Mesothelial cell of epicardium (in vitro differentiated cells): ENCODE measurements at places on chromosomes 11 and 22.

DNA sequence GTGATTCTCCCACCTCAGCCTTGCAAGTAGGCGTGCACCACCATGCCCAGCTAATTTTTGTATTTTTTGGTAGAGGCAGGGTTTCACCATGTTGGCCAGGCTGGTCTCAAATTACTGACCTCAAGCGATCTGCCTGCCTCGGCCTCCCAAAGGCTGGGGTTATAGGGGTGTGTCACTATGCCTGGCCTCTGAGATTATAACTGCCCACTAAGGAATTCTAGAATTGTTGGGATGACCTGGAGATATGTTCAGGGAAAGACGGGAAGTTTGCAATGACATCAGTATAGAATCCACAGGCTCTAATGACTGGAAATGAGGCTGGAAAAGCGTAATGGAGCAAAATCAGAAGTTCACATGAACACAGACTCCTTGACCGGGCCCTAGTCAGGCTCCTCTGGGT, 62.2 kb downstream of the CLMP start:
- no peak for DNase-seq

DNA sequence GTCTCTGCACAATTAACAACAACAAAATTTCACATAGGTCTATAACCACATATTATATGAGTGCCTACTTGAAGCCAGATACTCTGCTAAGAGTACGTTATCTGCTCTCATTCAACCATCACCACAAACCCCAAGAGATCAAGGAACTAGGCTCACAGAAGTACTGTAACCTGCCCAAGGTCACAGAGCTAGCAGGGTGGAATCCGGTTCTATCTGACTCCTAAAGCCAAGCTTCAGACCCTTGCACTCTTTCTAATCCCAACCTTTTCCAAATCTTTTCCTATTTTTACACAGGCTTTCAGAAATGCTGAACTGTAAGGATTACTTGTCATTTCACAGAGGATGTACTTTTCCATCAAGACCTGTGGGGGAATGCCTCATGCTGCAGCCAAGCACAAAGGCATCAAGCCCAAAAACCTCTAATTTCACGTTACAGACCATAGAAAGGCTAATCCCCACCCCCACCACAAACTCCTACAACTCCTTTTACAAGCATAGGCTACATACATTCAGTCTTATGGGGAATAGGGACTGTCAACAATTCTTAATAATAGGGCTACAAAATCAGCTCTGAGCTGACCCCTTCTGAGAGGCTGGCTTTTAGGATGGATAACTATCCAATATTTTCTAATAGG, 927 bp downstream of the PRCP start:
- no peak for DNase-seq

DNA sequence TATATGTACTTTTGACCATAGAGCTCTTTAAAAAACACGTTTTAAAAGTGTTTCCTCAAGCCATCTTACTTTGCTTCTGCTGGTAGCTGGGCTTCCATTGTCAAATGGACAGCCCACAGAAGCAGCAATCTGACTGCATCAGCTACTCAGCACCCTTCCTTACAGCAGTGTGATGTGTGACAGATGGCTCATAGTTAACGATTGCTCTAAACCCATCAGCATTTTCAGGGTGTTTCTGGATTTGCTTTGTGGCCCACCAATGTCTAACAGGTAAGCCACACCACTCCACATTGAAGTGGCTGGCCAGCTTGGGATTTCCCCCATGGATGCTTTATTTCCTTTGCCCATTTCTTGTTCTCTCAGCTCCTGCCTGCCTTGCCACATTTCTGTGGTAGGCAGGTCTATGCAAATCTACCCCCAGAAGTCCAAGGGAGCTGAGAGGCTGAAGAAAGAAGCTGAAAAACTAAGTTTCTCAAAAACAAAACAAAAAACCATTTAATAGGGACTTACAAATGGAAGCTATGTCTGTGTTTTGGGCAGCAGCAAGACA, 7.3 kb upstream of the FAR1 start:
- no peak for DNase-seq

GRCh38 chr11:84588131-84588829, 1038.9 kb downstream of the DLG2 start:
- DNase-seq = no peak

- DNase-seq = no peak
These were observed 11.5 kb upstream of the PEX26 start for GRCh38 chr22:18066181-18066859.

DNA sequence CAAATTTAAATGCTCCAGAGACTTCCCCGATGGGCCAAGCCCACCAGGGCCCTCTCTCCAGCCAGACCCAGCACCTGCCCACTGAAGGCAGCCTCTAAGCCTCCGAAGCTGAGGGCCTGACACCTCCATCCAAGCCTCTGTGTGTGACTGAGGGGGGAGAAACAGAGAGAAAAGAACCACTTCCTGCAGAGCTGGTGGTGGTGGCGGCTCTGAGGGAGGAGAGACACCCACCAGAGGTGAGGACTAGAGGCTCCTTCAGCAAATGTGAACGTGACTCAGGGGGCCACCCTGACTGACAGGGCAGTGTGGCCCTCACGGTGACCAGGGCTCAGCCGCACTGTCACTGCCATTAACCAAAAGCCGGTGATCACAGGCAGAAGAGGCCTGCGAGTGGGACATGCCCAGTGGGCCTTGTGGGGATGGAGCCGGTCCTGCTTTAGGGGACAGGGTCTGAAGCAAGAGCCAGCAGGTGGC, 31.0 kb upstream of the CD5 start:
- DNase-seq = no peak

- no peak for DNase-seq
These were observed 33.5 kb upstream of the RASL10A start for GRCh38 chr22:29348956-29349355.

- no peak for DNase-seq
These were observed 9.8 kb upstream of the XKR3 start for GRCh38 chr22:16834971-16835370.

GRCh38 chr11:60377401-60378136, 763 bp upstream of the MS4A7 start:
- no peak for DNase-seq

DNA sequence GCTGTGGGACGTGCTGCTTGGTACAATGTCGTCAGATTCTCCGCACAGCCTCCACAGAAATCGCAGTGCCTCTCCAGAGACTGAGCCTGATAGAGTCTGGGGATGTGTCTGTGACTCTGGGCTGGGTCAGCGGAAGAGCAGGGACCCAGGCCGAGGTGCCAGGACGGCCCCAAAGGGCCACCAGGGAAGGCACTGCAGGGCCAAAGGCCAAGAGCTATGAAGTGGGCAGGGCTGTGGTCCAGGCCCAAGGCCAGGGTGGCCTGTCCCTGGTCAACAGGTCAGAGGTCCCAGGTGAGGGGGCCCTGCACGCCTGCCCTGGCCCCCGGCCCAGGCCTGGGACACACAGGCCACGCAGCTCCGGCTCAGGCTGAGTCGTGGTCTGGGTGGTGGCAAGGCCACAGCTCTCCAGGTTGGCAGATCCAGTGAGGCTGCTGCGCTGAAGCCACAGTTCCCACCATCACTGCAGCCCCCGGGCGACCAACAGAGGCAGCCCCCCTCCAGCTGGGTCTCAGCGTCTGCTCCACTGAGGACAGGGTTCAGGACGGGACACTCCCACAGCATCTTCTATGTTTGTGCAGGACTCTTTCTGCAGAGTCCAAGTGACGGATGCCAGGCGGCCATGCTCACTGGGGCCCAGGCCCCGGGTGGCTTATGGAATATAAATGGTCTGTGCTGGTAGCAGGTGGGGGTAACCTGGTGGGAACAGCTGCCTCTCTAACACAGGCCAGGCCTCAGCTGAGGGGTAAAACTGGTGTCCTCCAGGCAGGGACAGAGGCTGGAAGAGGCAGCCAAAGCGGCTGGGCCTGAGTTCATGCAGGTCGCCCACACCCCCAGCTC, 4.8 kb upstream of the PIM3 start:
- DNase-seq = no peak

DNA sequence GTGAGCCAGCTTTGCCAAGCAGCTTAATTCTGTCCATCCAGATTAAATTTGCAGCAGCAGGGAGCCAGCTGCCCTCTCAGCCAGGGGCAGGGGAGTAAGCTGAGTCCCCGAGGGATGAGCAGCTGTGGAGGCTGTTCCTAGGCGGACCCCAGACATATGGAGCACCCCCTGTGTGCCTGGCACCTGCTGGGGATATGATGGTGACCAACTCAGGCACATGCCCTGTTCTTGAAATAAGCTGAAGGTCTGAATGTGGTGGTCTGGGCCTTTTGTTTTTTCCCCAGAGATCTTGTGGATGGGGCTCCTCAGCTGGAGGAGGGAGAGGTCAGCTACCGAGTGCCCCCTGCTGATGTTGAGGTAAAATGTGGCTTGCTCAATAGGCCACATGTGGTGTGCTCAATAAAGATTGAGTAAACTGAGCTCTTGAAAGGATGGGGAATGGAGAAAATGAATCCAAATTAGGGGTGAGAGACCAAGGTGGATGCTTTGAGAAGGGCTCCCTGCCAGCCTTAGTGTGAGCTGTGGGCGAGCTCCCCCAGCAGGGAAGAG, 103.3 kb upstream of the NNMT start:
- no peak for DNase-seq

- no peak for DNase-seq
These were observed 43.0 kb downstream of the DBX1 start for GRCh38 chr11:20117291-20117690.

GRCh38 chr22:30780026-30780425, 85.4 kb downstream of the OSBP2 start:
- DNase-seq = no peak

- no peak for DNase-seq
These were observed 42.8 kb downstream of the TRIOBP start for GRCh38 chr22:37739611-37740049.

- peak; percentile 26 for DNase-seq
These were observed 36.5 kb upstream of the TOLLIP start for GRCh38 chr11:1345737-1346513.

- DNase-seq = no peak
These were observed 33.4 kb downstream of the INSC start for GRCh38 chr11:15148169-15148568.

DNA sequence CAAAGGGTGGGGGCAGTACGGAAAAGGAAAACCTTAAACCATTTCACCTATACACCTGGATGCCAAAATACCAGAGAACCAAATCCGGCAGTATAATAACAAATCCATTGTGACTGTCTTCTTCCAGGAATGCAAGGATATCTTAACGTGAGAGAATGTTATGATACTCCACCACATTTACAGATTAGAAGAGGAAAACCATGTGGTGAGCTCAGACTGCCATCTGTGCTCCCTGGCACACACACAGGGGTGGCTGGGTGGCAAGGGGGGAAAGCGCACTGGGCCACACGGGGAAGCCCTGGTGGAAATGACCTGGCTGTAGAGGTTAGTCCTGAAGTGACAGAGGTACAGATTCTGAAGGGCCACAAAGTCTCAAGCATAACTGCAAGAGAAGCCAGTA, 9.9 kb downstream of the EIF1AD start:
- no peak for DNase-seq

DNA sequence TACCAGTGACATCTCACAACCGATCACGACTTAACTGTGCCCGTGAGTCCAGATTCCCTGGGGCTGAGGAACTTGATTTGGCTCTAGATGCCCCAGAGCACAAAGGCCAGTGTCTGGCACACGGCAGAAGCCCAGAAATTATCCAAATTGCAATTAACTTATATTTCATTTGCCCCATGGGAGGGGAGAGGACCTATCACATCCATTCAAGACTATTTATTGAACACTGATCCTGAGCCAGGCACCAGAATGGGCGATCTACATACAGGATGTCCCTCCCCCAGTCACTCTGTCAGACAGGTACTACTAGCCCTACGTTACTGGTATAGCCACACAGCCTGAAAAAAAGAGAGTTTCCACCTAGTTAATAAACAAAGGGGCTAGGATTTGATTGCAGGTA, 5.1 kb downstream of the DNAL4 start:
- DNase-seq = no peak

GRCh38 chr22:32005453-32005852, 37.6 kb upstream of the SLC5A1 start:
- no peak for DNase-seq

DNA sequence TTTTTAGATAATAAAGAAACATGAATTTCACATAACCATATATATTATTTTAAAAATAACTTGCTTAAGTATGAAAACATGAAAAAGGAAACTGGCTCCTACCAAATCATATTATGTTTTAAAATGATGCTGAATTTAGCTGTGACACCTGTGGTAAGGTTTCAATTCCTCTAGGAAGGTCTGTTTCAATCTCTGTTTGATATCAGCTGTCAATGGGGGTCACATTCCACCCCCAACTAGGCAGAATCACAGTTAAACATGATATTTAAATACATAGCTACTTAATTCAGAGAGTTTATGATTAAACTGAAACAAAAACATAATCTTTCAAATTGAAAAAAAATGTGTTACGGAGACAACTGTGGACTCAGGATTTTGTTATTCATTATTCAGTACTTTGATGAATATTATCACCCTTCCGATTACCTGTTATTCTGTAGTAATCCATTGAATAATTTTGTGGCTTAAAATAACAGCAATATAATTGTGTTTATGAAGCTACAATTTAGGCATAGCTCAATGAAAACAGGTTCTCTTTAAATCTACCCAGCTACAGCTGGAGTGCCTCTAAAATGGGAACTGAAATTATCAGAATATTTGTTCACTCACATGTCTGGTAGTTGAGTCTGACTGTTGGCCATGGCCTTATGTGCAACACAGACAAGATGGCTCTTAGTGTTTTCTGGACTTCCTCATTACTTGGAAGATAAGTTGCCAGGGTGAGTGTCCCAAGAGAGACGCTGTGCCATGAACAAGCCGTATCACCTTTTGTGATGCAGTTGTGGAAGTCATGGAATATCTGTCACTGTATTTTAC, 244.6 kb upstream of the ANO3 start:
- no peak for DNase-seq

DNA sequence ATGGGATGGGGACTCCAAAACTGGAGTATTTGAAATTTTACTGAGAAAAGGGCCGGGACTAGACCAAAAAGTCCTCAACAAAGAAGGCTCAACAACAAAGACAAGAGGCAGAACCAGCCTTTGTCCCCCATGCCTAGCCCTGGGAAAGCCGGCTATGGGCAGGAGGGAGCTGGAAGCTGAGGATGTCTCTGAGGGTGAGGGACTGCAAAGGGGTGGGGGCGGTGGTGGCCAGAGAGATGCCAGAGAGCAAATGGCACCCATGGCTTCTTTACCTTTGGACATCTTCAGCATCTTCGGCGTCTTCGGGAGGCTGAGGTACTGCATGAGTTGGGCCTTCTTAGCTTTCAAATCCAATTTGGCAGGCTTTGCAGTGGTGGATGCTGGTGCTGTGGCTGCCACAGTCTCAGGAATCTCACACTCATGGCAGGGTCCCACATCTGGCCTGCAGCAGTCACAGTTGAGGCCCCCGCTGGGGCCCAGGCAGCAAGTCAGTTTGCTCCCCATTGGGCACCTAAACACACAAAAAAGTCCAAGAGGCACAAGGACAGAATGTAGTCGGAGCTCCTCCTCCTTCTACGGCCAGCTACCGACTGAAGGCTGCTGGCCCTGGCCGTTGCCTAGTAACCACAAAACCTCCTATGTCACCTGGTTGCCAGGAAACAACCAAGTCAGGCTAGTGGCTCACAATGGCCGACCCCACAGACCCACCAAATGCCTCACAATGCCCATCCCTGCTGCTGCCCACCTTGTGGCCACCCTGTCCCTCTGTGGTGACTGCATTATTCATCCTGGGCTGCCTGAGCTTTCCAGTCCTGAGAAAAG, at the start of gene C22orf42:
Gene C22orf42, minus strand, starts transcription at position 592 of the 822 bp plus-strand sequence. Its CDS starts 88 bp downstream, at position 504.
- no peak for DNase-seq

GRCh38 chr11:46612326-46612725, 4.7 kb downstream of the HARBI1 start:
- DNase-seq = no peak
